ENCODE measurements at places on chromosomes 2 and 18. TPM values are rescaled to one million over a fixed set of nuclear protein-coding genes. Genes with fewer than 3 reads are reported as not detected.
A peak's percentile ranks its signal among the peaks of the same experiment; 100 is the strongest.

GRCh38 chr2:100246163-100247145 lies 75.8 kb downstream of the LONRF2 start:
- no peak for DNase-seq

DNA sequence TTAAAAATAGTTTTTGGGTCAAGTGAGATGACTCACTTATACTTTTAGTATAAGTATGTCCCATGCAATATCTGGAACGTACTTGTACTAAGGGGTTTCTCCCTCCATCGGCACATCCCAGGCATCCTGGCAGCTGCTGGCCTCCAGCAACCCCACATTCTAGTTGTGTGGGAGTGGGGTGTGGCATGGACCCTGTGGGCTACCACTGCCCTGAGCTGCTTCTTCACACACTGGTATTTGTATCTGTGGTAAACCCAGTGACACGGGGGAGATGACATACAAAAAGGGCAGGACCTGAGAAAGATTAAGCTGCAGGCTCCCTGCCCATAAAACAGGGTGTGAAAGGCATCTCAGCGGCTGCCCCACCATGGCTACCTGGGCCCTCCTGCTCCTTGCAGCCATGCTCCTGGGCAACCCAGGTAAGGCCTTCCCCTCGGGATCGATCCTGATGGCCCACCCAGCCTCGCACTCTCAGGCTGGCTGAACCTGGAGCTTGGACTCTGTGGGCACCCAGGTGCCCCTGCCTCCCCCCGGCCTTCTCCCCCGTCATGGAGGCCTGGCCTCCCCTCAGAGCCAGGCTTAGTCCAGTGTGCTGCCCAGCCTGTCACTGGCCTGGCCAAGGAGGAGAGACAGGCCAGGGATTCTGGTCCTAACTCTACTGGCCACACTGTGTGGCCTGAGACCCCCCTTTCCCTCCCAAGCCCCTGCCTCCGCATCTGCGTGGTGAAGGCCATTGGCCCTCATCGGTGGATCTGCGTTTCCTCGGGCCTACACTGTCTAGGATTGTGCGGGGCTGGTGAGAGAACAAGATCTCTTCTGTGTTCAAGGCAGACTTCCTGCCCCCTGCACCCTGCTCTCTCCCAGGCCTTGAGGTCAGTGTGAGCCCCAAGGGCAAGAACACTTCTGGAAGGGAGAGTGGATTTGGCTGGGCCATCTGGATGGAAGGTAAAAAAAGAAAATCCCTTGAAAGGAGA lies at the start of gene GNLY:
TSS of gene GNLY (plus strand) at position 307 of the 974 bp plus-strand sequence. CDS start at position 368, 61 bp downstream.
- no peak for DNase-seq

DYNC2LI1 gene
- 34.5 TPM for total RNA-seq

- DNase-seq = no peak
Measured at GRCh38 chr2:238322001-238322411, 1.7 kb downstream of the TRAF3IP1 start.

GRCh38 chr2:219440388-219441256 lies 6.0 kb downstream of the SPEG start:
- DNase-seq = no peak

ARHGEF33 gene
- total RNA-seq = 0.46 TPM

- DNase-seq = no peak
Measured at GRCh38 chr2:156396126-156396525, 40.1 kb upstream of the GPD2 start.

GRCh38 chr18:70028734-70029133 lies 81.1 kb upstream of the CD226 start:
- no peak for DNase-seq

DNA sequence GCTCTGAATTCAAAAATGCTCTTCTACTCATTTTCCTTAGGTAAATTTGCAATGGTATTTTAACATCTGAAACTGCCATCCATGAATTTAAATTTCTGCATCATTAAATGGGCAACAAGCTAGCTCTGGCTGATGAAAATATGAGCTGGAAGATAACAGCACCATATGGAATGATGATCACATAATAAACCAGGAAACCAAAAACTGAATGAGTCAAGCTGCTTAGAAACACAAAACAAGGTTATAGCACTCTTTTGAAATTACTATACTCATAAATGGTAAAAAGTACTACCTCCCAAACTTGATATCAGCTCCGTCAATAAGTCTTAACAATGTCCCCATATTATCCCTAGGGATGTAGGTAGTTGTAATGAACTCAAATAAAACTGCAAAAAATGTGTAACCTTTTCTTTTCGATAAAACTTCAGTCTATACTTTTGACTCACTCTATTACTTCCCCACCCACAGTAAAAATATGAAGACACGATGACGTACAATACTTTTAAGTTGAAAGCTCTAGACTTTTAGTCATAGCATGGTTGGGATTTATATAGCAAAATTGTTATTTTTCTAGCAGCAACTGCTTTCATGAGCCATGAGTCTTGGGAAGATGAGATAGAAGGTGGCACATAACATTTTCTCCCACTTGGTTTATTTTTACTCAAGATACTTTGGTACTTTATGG lies 396.7 kb downstream of the CDH2 start:
- no peak for DNase-seq

MYO3B gene
- total RNA-seq = 1.1 TPM

GRCh38 chr2:223585666-223586065 lies 16.5 kb downstream of the SCG2 start:
- DNase-seq = no peak

C1QL2 gene
- total RNA-seq = not detected

KCNK3 gene
- total RNA-seq = 15.3 TPM

GRCh38 chr18:45571195-45571594 lies 44.1 kb upstream of the SLC14A2 start:
- DNase-seq = no peak

DNA sequence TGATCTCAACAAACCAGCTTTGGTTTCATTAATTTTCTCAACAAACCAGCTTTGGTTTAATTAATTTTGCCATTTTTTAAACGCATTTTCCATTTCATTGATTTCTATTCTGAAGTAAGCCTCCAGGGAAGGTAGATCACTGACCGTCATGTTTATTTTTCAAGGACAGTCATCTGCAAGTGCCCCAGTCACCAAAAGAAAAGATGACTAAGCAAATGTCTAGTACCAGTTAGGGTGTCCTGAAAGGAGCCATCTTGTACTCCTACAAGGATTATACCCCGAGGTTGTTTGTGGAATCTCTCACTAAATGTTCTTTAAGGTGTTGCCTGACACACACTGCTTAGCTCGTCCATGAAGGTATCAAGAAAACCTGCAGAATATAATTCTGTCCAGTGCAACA lies 6.1 kb upstream of the UGT1A8 start:
- DNase-seq = no peak

GRCh38 chr2:34011684-34012083 lies 412.6 kb upstream of the FAM98A start:
- DNase-seq = no peak

TRPM8 gene
- total RNA-seq = 0.07 TPM

DNA sequence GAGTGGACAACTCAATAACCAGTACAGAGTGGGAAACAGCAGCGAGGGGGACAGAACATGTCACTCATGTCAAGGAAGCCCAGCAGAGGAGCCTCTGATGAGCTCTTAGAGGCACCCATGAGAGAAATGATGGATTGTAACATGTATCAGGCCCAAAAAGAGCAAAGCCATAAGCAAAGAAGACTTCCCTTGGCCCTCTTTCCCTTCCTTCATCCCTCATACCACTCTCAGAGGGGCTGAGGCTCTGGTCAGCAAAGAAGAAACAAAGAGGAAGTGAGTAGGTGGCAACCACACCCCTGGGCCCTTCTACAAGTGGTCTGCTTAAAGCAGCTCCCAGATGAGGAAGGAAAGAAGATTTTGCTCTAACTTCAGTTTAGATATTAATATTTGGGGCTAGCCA lies 112.8 kb downstream of the CDC42EP3 start:
- DNase-seq = no peak

RIF1 gene
- total RNA-seq = 26.6 TPM

DNA sequence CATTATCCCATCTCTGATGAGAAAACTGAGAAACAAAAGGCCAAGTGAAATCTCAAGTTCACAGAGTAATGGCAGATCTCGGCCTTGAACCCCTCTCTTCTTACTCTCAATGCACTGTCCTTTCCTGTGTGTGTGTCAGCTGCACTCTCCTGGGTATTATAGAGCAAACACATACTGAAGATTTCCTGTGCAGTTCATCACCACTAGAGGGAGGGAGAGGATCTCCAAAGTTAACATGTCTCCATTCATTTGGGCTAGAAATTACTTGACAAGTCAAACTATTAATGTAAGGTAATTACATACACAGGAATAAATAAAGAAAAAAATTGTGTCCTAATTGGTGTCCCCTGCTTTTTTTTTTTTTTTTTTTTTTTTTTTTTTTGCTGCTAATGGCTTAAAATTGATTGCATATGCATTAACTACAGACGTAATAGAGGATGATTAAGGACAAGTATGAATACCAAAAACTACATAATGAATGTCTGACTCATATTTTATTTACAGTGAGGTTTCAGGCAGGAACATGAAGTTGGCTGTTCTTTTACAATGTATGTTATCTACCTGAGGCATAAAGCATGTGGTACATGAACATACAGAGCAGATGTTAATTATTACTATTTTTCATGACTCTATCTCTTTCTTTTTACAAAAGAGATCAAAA lies 269.2 kb downstream of the NYAP2 start:
- peak; percentile 31 for DNase-seq

GRCh38 chr2:216842636-216843035 lies 17.2 kb downstream of the TNP1 start:
- no peak for DNase-seq
